NCI-H774 (cell line): ENCODE measurements at places on chromosomes 2 and 18.

DNA sequence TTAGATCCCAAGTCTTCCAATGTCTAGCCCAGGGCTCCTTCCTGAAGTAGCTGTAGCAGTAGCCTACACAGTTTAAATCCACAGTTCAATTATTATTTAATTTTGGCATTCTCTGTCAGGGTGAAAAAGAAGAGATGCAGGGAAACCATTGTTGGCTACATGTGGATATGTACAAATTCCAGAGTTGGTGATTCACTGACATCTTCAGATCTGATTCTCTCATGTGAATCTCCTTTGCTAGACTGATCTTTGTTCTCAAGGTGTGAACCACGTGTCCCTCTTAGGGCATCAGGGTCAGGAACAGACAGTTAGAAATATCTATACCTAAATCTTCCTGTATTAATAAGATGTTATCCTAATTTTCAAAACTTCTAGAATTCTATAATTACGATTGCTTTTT lies 36.7 kb downstream of the ADCYAP1 start:
- DNase-seq = no peak

DNA sequence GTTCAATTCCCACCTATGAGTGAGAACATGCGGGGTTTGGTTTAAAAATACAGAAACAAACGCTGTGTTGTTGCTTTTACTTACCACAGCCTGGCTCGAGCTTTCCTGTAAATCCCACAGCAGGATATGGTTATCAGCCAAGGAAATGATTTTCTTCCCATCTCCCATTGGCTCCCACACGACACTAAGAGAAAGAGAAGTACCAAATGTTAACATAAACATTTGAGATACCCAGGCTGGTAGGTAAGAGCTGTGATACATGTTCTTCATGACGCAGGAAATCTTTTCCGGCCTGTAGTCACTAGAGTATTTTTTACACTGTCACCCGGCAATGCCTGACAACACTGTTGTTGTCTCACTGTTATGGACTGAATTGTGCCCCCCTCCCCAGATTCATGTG lies 163.6 kb downstream of the EIPR1 start:
- DNase-seq = no peak

GRCh38 chr2:135926605-135927004 lies 50.4 kb upstream of the MCM6 start:
- no peak for DNase-seq

GRCh38 chr18:49076654-49077166 lies 125.9 kb upstream of the SMAD7 start:
- DNase-seq = no peak

- no peak for DNase-seq
These were observed 19.0 kb upstream of the TMEM247 start for GRCh38 chr2:46460241-46460921.

DNA sequence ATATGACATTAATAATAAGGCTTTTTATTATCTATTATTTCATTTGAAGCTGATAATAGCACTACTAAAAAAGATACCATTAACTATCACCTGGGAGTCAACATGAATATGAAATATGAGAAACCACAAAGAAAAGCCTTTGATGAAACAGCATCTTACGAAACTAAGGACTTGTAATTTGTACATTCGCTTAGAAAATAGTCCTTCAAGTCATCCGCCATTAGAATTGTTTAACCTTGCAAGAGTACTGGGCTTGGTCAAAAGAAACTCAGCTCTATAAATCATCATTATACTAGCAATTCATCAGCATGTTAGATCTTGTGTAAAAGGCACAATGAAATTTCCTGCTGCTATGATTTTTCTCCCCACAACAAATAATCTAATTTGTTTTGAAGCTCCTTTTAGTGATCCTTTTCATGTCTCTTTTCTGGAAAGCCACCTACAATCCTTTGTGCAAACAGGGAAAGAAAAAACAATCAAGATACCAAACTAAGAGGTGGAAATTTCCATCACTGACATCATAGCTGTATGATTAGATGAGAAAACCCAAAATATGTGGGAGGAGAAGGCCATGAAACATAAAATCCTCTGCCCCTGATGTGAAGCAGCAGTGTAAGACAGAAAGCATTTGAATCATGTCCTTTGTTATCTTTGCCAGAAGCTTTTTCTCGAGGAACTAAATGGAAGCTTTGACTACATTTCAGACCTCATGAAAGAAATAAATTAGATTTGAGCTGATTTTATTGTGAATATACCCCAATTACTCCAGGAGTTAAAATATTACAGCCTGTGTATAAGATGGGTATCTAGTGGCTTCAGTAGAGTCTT lies 31.2 kb downstream of the SCN9A start:
- DNase-seq = no peak

DNA sequence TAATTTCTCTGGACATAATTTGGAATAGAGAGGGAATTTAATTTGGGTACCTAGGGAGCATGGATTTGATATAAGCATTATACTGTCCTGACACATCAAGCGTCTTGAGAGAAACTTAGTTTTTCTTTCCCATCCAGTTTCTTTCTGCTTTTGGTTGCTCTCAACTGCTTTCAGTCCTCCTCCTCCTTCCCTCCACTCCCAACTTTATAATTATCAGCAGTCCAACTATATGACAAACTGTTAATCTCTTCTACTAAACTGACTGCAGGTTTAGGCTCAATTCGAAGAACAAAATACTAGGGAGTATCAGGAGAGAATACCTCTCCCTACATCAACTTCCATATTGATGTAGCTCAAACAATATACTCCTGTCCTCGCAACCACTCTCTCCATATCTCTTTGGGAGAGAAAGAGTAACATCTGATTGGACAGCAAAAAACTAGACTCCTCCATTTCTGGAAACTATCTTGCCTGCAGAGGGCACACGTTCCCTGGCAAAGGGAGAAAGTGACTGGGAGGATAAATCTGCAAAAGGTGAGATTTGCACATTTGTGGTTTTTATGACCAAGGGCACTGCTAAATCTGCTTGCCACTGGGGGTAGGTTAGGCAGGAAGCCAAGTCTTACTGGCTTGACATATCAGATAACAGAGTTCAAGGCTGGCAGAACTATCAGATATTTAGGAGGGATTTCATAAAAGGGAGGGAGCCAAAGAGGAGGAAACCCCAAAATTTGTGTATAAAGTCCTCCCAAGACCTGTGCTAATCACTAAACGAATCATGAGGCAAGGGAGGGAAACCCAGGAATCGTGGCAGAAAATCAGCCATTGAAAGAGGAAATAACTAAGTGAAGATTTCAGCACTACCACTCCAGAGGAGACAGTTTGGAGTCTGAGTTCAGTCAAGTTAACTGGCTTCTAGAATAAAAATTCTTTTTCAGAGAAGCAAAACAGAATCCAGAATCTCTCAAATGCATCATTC lies 40.0 kb downstream of the ICA1L start:
- DNase-seq = no peak

DNA sequence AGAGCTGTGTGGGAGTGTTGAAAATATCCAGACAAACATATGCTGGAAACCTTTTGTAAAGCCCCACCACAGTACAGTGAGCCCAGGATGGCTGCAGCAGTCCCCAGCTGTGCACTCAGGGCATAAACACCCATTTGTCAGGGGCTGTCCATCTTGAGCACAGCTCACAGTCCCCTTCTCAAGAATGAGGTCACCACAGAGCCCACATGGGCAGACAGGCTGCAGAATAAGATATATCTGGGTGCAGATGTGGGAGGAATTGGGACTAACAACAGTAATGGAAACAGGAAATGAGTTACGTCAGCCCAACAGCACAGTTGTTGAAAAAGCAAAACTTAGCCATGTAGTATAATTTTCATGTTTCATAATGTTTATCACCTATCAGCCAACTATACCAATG lies 219.6 kb downstream of the ETAA1 start:
- no peak for DNase-seq

- DNase-seq = no peak
These were observed 187.5 kb downstream of the LTBP1 start for GRCh38 chr2:33134086-33134771.
